ENCODE measurements at places on chromosomes 1 and 21.

- no peak for DNase-seq
These were observed 42.7 kb downstream of the ATP5PF start for GRCh38 chr21:25691976-25692375.

- no peak for DNase-seq
These were observed 32.0 kb downstream of the PLXNA2 start for GRCh38 chr1:208211921-208212843.

GRCh38 chr21:31957631-31958030, 84.8 kb downstream of the HUNK start:
- no peak for DNase-seq

DNA sequence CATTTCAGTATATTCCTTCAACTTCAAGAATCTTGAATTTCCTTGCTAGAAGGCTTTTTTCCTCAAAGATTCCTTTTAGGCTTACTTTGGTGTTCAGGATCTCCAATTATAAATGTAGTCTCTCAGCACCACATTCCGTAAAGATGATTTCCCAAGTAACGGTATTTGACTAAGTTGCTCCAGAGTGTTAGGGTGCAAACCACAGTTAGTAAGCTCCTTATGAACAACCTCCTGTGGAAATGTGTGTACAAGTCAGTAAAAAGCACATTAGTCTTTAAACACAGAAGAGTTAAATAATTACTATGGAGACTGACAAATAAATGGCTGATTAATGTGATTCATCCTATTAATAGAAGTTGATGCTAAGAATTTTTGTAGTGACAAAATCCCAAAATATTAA, 10.3 kb downstream of the DONSON start:
- DNase-seq, result peak; percentile 3

GRCh38 chr1:29569971-29570634, 333.8 kb downstream of the PTPRU start:
- DNase-seq, result peak; percentile 91

DNA sequence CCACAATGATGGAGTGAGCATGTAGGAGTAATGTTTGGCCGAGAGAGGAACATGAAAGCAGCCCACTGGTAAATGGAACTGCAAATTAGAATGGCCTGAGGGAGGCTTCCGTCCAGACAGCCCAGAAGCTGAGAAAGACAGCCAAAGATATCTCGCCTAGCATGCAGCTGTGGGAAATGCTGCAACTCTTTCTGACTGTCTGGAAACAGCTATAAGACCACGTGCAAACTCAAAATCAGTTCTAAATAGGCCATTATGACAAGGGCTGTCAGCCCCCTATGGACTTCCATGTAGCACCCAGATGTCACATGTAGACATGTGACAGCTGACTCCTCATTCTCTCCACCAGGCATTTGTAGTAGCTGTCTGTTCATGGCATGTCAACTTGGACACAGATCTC, 62.9 kb upstream of the ATP1A1 start:
- DNase-seq, result no peak

DNA sequence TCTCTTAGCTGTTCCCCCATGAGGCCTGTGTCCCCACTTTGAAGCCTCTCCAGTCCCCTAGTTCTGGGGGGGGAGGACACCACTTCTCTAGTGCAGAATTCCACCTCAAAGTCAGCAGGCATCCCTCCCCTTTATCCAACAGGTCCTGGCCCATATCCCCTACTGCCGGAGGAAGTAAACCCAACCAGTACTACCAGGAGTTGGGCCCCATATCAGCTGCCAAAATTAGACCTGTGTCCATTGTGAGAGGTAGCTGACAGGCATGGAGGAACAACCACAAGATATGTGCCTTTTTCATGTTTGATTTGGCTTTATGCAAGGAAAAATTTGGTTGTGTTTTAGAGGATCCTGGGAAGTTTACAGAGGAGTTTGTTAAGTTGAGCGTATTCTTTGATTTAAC, 22.1 kb upstream of the SLC6A9 start:
- no peak for DNase-seq

GRCh38 chr1:160217481-160218051, 12.4 kb downstream of the PEA15 start:
- no peak for DNase-seq
